ENCODE measurements at places on chromosomes 12 and 14. TPM values are rescaled to one million over a fixed set of nuclear protein-coding genes. Genes with fewer than 3 reads are reported as not detected.

DNA sequence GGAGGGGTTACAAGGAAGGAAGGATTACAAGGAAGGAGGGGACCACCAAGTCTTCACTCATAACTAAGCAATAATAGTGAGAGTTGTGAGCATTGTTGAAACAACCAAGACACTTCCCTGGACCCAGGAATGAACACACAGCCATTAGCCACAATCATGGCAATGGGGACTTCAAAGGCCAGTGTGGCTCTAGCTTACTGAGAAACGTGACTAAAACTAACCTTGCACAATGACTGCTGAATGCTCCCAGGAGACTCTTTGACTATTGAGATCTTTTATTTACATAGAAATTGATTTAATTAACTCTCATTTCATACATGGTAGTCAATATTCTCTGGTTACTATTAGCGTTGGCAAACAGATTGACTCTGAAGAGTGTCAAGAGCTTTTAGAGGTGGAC is 263.0 kb upstream of the SOX5 start:
- DNase-seq: no peak

GRCh38 chr14:92698393-92698792 is 50.0 kb downstream of the LGMN start:
- DNase-seq: no peak

GRCh38 chr12:46260124-46260912 is 8.5 kb downstream of the SLC38A1 start:
- DNase-seq: no peak

DNA sequence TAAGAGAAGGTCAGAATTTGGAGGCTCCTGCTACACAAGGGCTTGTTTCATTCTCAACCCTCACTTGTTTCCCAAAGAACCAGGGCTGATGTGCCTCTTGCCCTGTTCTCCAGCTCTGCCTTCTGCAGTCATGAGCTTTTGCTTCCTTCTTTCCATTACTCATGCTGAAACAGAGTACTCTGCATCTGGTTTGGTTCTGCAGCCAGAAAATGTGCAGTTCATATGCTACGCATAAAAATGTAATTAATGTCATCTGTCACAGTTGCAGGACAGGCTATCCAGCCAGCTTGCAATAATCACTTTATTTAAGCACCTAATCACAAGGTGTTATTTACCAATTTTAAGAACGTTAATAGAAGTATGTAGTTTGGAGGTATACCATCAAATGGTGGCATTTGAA is 150.2 kb downstream of the SRGAP1 start:
- DNase-seq: no peak

DNA sequence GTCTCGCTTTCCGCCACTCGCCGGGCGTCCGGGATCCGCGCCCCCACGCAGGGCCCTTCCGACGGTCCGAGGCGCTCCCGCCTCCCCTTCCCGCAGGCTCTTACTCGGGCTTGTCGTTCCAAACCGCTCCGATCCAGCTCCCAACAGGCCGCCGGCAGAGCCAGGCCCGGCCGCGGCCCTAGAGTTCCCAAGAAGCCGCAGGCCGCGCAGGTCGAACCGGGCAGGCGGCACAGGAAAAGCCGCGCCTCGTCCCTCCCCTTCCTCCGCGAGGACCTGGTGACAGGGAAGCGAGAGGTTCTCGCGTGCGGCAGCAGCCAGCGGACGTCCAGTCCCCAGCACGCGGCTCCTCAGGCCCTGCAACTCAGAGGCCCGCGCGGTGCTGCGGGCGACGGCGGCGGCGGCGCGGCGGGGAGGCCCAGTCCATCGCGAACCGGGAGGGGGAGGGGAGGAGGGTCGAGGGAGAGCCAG is 272 bp downstream of the HECTD1 start:
- no peak for DNase-seq

DNA sequence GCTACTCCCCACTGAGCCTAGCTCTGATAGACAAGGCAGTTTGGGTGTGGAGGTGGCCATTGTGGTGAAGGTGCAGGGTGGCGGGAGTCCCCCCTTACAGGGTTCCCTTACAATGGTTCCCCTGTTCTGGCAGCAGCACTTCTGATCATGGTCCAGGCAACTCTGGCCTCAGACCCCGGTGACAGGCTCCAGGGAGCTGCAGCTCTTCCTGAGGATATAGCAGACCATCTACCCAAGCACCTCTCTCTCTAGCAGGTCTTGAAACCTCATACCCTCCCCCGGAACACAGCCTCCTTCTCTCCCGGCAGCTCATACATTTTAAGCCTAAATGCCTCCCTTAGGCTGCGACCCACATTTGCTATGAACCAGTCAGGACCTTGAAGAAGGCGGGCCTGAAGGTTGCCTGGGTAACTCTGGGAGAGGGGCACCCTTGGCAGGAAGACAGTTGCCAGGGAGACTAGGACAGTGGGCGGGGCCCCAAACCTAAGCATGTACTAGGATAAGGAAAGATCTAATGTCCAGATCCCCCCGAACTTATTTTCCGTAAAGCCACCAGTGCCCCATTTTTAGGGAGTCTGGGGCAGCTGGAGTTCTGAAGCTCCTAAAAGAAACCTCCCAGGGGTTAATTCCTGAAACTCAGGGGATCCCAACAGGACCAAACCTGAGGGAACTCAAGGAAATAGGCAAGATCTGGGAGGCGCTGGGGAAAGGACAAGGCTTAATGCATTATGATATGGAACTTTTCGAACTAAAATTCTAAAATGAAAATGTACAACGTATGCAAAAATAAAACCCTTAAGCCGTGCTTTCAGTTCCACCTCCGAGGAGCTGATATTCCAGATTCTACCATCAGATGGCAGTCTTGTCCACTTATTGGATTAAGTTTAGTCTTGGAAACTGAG is 4.5 kb upstream of the GDF11 start:
- DNase-seq: peak; percentile 56

The FAM186B gene
- polyA plus RNA-seq: 0.05 TPM

The ARHGAP9 gene
- polyA plus RNA-seq: 0.29 TPM

The KRT2 gene
- polyA plus RNA-seq: 0.08 TPM

The TROAP gene
- polyA plus RNA-seq: 49.3 TPM

The CLEC4D gene
- not detected for polyA plus RNA-seq

The OTUB2 gene
- 2.2 TPM for polyA plus RNA-seq

The TDRD9 gene
- not detected for polyA plus RNA-seq

The HSP90AA1 gene
- 1,864 TPM for polyA plus RNA-seq
